Endothelial cell of umbilical vein (primary cell): ENCODE measurements at places on chromosomes 1 and 21. TPM values are rescaled to one million over a fixed set of nuclear protein-coding genes. Genes with fewer than 3 reads are reported as not detected.

OR6Y1 gene
- not detected in 2 replicates for total RNA-seq

SLC45A1 gene
- 1.1 and 1.4 TPM in 2 replicates for total RNA-seq

VAV3 gene
- 1.5 and 2.1 TPM in 2 replicates for total RNA-seq

OR10J5 gene
- total RNA-seq: not detected in 2 replicates

LENEP gene
- total RNA-seq: 0.64 and 0.88 TPM in 2 replicates

SLC5A9 gene
- total RNA-seq: not detected in 2 replicates

RUNX3 gene
- total RNA-seq: not detected in 2 replicates

CNKSR1 gene
- not detected in 2 replicates for total RNA-seq

SLC35A3 gene
- total RNA-seq: 19.0 and 20.2 TPM in 2 replicates

RNU1-1 gene
- 1,319 and 2,019 TPM in 2 replicates for total RNA-seq

RWDD3 gene
- total RNA-seq: 12.1 and 14.4 TPM in 2 replicates

PRKAA2 gene
- total RNA-seq: 0.78 and 1.2 TPM in 2 replicates

GRCh38 chr1:37338658-37339057, 135.7 kb upstream of the ZC3H12A start:
- DNase-seq: no peak

- no peak for DNase-seq
Measured at GRCh38 chr1:245260110-245260882, 105.5 kb downstream of the KIF26B start.

DNA sequence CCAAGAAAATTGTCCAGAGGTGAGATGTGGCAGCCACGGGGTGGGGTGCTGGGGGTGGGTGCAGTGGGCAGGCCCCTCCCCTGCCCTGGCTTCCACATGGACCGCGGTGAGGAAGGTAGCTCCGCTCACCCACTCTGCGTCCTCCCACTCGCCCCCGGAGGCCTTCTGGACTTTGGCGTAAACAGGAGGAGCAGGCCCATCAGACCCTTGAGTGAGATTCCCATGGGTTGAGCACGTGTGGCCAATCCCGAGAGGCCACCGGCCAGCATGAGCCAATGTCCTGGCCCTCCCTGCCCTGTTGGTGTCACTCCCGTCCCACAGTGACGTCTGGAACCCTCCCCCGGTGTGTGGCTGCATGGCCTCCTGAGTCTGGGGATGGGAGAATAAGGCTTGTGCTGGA, 8.2 kb upstream of the TMEM240 start:
- no peak for DNase-seq

GRCh38 chr1:193539731-193540459, 353.5 kb upstream of the B3GALT2 start:
- DNase-seq: no peak

GRCh38 chr1:2229037-2229864, 1.1 kb downstream of the SKI start:
- DNase-seq: peak; percentile 67

GRCh38 chr21:41112740-41113692, 54.9 kb upstream of the BACE2 start:
- DNase-seq: no peak

GRCh38 chr21:39180429-39181019, 2.7 kb downstream of the PSMG1 start:
- peak; percentile 7 for DNase-seq

- DNase-seq: no peak
Measured at GRCh38 chr1:234989019-234989418, 139.6 kb downstream of the TOMM20 start.

GRCh38 chr21:39568361-39568760, 44.4 kb upstream of the B3GALT5 start:
- no peak for DNase-seq

- DNase-seq: no peak
Measured at GRCh38 chr21:45991606-45992300, 10.2 kb downstream of the COL6A1 start.

- DNase-seq: no peak
Measured at GRCh38 chr21:26962621-26963181, 4.2 kb downstream of the ADAMTS5 start.

GRCh38 chr21:14607262-14607661, 61.1 kb upstream of the SAMSN1 start:
- no peak for DNase-seq

DNA sequence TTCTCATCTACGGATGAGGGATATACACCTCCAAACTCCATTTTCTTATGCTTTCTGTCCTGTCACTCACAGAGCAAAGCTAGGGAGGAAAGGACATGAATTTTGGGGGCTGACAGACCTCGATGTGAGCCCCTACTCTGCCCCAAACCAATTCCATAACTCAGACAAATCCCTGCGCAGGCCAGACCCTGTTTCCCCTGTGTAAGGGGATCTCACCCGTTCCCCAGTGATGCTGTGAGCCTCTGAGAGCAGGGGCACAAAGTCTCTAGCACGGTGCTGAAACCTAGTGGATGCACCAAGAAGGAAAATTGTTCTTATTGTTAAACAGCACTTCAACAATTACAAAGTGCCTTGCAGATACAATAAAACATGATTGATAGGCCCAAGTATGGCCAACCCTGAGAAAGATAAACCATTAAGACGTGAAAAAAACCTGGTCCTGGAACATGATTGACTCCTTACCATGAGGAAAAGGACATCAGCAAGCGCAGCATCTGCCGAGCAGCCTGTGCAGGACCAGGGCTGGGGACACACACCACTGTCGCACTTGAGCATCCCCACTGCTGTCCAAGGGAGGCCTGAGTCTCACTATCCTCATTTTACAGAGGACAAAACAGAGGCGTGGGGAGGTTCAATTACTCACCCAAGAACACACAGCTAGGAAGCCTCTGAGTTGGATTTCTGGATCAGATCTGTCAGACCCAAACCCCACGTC, 137.8 kb downstream of the GLIS1 start:
- DNase-seq: no peak

DNA sequence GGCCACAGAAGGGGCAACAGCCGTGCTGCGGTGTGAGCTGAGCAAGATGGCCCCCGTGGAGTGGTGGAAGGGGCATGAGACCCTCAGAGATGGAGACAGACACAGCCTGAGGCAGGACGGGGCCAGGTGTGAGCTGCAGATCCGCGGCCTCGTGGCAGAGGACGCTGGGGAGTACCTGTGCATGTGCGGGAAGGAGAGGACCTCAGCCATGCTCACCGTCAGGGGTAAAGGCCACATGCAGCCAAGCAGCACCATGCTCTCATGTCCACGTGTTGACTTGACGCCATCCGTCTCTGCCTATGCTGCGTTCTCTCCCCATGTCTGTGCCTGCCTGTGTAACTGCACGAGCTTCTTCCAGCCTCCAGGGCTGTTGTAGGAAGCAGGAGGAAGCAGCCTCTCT, 85.5 kb downstream of the OBSCN start:
- DNase-seq: no peak

DNA sequence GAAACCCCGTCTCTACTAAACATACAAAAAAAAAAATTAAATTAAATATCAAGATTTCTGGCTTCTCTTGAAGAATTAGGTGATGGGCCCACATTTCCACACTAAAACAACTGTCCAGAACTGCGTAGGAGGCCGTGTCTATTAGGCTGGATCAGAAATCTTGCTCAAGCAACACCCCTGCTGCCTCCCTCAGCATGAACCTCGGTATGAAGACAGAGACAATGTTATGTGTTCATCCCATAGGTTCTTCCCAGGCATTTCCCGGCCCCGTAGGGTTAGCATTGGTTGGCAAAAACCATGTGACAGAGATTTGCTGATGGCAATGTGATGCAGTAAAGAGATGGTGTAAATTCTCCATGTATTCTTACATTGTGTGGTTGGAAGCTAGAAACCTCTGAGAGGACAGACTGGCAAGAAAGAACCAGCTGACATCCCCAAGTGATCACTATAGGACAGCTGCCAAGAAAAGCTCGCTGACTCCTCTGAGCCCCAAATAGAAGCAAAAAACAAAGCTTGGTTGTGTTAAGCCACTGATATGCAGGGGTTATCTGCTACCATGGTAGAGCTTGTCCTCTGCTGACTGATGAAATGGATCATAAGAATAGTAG, 34.5 kb downstream of the EBNA1BP2 start:
- no peak for DNase-seq

DNA sequence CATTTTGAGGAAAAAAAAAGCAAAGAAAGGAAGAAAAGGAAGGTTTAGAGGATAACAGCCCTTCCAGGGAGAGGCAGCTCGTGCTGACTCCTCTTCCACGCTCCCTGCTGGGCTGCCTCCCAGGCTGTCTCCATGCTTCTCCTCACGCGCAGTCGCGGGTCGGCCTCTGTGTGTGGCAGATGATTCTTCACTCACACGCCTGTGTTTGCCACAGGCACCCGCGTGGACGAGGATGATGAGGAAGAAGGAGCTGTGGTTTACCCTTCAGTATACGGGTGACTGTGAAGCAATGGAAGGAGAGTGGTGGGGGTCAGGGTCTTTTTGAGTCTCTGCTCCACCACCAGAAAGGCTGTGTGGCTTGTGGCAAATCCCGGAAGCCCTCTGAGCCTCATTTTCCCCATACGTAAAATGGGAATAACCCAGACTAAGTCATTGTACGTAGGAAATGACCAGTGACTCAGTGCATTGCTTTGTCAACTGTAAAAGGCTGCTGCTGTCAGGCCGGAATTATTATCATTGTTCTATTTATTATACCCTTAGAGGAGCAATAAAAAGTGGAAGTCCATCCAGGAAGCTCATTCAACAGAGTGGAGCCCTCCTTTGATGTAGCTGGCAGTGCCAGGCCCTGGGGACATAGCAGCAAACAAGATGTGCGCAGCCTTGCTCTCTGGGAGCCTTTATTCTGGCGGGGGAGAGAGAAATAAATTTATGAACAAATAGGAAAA, 11.9 kb upstream of the SH2D2A start:
- DNase-seq: peak; percentile 33

- no peak for DNase-seq
Measured at GRCh38 chr1:36157115-36157903, 1.3 kb downstream of the MAP7D1 start.

DNA sequence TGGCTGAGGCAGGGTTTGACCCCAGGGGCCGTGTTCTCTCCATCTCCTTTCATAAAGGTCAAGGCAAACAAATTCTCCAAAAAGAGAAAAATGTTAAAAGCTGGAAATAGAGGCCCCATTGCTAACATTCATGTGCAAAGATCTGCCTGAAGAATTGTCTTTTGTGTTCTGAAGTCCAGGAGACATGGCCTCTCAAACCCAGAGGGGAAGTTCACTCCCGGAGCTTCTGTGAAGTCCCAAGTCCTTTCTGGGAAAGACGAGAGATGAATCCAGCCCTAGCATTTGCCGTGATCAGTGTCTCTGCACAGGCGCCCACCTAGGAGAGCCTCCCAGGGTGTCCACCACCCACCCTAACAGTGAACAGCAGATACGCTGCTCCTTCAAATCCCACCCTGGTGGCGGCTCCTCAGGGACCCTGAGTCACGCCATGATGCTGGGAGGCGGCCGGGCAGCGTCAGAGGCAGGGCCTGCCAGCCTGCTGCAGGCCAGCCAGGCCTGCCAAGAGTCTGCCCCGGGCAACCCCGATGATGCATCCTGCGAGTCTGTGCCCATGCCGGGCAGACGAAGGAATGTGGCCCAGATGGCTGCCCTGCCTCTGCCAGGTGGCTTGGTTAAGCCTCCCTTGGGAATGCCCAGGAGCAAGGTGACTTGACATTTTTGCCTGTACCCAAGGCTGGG, 5.2 kb upstream of the C2CD2 start:
- DNase-seq: peak; percentile 44

DNA sequence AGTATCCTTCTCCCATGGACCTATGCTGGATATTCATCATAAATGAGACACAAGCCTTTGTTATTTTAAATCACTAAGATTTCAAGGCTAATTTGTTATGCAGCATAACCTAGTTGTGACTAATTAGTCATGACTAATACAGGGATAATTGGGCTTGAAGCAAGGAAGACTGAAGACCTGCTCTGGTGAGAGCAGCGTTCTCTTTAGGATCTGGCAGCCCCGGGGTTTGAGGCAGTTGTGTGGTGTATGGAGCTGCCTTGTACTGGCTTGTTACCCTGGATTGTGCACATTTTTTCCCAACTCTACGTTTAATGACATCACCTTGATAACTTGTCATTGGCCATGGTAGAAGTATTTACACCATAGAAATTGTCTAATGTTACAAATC, 25.7 kb upstream of the SPAG17 start:
- DNase-seq: no peak

DNA sequence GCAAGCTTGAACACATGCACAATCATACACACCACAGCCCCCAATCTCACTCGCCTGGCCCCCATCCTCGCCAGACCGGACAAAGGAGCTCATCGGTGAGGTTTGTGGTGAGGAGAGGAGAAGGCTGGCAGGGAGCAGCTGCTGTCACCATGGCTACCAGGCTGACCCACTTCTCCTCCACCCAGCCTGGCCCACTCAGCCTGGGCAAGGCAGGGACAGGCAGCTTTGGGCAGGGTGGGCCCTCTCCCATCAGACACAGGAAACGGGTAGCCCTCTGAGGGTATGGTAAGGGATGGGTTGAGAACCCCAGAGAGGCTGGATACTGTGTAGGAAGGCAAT, 15.9 kb downstream of the RIMS3 start:
- no peak for DNase-seq

DNA sequence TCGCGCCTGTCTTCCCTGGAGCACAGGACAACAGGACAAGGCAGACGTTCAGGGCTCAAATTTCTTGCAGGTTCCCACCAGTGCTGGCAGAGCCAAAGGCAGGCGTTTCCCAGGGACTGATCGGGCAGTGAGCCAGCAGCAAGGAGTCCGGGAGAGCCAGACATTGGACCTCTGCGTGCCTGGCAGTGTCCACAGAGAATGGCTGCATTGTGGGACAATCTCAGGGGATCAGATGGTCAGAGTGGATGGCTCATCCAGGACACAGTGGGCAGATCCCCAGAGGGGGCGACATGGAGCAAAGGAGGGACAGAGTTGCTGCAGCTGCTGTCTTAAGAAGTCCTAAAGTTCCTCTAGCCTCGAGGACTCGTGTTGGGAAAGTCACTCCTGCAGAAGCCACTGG, 4.6 kb downstream of the TMEM63A start:
- DNase-seq: peak; percentile 60

DNA sequence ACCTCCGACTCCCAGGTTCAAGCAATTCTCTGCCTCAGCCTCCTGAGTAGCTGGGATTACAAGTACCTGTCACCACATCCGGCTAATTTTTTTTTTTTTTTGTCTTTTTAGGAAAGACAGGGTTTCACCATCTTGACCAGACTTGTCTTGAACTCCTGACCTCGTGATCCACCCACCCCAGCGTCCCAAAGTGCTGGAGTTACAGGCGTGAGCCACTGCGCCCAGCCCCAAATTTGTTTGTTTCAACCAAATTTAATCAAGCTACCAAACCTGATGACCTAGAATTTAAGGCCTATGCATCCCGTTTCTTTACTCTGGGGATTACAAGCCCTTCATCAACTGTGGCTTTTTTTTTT, 58.3 kb upstream of the TBX15 start:
- DNase-seq: no peak
